ENCODE measurements at places on chromosomes 5 and 9.

DNA sequence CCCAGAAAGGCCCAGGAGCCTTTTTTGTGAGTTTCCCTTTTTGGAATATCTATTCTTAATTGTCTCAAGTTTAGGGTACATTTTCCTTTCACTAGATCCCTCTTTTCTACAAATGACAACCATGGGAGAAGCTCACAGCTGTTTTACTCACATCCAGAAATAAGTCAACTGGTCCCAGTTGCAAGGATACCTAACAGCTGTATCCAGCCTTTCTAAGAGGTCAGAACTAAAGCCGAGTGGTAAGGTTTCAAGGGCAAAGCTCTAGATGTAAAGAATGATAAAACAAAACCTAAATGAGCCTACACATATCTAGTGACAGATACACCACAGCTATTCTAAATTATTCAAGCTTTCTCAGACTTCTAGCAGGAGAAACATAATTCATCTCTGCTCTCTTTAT, 4.4 kb downstream of the FGF10 start:
- no peak for DNase-seq

DNA sequence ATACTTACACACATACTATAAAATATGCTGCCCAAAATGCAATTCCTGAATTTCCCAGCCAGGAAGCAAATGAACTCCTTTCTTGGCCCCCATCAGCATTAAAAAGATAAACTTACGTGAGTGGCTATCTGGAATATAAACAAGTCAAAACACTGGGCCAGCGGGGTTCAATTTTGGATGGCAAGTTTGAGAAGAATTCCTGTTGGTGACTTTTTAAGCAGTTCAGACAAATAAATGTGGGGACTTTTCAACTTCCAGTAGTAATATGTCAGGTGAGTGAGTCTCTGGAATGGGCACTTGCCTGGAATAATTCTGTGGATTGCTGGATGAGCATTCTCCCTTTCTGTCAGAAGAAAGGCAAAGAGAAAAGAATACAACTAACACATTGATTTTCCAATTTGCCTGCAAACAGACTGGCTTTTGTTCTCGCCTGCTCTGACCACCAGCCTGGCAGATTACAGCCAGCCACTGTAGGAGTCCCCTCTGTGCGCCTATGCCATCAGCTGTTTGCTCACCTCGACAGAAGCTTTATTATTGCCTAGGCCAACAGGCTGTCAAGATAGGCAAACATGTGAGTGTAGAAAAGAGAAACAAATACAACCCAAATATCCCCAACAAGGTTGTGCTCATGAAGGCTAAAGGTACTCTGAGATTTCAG, 78.6 kb downstream of the MRPS27 start:
- DNase-seq: no peak

DNA sequence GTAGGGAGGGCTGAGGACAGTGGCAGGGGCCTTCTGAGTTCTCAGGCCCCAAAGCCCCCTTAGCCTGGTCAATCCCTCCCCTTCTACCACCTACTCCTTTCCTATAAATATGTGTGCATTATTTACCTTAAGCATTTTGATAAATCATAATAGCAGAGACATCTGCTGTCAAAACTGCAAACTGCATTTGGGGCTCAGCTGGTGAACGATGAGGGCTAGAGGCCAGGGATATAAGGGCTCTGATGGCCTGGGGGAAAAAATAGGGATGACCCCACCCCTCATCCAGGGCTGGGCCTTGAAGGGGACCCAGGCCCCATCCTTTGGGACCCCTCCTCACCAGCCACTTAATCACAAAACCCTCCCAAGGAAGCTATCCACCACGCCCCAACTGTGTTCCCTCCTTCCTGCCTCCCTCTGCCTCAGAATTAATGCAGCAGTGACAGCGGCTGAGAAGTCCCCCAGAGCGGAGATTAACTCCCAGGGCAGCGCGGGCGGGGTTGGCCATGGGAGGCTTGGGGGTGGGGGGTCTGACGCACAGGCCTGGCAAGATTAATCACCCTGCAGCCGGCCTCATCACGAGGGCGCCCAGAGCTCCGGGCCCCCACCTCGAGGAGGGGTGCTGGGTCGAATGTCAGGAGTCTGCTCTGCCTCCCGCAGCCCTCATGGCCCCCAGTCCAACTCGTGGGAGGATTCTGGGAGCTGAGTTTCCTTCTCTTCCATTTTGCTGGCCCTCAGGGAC, 42.1 kb downstream of the CXXC5 start:
- no peak for DNase-seq

DNA sequence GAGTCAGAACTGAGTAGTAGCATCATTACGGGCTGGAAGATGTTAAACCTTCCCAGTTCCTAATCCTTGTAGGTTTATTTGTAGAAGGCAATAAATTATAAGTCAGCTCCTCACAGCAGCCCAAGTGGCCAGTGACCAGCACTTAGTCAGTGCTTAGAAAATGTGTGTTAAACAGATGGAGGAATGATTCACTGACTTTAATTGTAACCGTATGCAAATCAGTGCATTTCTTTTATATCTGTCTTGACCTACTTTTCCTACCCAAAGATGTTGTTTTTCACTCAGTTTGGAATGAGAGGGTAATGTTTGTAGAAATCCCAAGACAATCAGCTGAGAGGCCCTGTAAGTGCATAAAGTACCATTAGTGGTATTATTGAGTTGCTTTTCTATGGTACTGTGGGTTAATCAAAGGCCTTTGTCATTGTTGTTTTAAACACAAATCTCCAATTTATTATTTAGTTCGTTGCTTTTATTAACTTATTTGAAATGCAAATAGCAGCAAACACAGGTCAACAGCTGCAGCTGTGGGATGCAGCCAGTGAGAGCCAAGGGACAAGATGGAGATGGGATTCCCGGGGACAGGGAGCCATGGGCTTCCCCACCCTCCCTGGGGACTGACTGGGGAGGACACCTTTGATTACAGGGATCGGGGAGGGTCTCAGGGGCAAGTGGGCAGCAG, 49.8 kb downstream of the MAP1B start:
- no peak for DNase-seq

- DNase-seq: no peak
Observed at GRCh38 chr5:74670396-74671038, 14.5 kb upstream of the HEXB start.

- no peak for DNase-seq
Observed at GRCh38 chr5:13955896-13956295, 11.4 kb upstream of the DNAH5 start.

- no peak for DNase-seq
Observed at GRCh38 chr5:167657016-167657415, 634.4 kb upstream of the WWC1 start.

- no peak for DNase-seq
Observed at GRCh38 chr9:8071445-8071798, 271.8 kb upstream of the DMAC1 start.

GRCh38 chr5:158857371-158857770, 242.3 kb downstream of the EBF1 start:
- no peak for DNase-seq

DNA sequence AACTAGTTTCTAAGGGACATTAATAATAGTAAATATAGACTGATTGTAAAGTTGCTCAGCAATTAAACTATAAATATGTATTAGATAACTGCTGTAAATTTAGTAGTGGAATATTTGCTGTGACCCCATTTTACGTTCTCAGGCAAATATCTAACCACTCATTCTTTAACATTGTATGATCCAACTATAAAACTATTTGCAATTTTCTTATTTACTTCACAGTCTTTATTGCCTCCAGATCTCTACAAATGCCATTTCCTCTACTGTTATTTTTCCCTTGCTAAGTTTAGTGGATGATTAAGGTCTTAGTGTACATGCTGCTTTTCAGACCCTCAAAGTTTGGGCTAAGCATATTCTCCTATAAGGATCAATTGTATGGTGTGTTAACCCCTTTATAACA, 526.2 kb upstream of the ST8SIA4 start:
- no peak for DNase-seq

DNA sequence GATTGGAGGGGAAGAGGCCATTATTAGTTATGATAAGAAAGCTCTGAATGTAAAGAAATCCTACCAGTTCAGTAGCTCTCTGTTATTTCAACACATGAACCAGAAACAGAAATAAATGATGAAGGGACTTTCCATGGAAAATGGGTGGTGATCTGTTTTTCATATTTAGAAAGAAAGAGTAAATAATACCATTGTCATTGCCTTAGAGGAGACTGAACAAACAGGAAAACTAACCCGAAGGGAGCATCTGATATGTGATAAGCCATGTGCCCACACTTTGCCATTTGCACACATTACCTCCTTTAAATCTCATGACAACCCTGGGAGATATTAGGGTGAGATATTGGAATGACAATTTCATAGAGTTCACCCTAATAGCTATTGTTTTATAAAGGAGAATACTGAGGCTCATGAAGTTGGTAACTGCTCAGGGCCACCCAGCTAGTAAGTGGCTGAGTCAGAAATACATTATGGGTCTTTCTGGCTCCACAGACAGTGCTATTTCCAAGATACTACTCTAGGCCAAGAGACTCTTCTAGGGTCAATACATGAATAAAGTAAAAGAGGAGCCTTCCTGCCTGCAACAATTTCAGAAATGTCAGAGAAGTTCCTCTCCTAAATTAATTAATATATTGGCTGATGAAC, 111.0 kb upstream of the SLIT3 start:
- no peak for DNase-seq
